AG09309 (cell line): ENCODE measurements at places on chromosomes 1 and 21.

- no peak for DNase-seq
Measured at GRCh38 chr1:246734866-246735265, 10.7 kb downstream of the SCCPDH start.

DNA sequence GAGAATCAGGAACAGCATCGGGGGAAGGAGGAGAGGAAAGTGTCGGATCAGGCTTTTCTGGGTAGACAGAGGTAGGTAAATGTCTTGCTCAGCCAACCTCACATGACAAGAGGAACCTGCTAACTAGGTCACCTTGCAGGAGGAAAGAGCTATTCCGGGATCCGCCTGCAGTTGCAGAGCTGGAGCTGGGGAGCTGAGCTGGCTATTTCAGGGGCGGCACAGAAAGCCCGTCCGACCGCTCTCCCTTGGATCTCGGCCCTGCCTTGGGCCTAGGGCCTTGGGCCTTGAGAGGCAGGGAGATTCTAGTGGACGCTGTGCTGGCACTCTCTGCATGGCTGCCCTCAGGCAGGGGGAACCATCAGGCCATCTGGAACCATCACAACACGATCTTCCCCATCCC lies 56.5 kb upstream of the CTPS1 start:
- DNase-seq, result no peak

DNA sequence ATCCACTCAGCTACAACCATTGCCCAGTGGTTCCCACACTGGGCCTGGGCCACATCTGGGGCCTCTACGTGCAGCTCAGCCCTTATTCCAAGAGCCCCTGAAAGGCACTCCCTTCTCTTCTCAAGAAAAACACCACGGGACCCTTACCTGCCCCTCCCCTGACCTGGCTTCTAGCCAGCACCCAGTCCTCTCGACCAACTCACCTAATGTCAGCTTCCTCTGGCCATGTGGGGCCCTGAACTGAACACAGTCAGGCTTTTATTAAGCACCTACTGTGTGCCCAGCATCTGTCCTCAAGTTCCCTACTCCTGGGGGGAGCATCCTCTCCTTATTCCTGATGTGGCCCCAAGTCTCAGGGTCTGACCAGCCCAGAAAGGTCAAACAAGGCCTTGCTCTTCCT lies 208.4 kb downstream of the MATN1 start:
- no peak for DNase-seq

GRCh38 chr1:10850026-10850425 lies 53.6 kb upstream of the CASZ1 start:
- DNase-seq, result no peak

DNA sequence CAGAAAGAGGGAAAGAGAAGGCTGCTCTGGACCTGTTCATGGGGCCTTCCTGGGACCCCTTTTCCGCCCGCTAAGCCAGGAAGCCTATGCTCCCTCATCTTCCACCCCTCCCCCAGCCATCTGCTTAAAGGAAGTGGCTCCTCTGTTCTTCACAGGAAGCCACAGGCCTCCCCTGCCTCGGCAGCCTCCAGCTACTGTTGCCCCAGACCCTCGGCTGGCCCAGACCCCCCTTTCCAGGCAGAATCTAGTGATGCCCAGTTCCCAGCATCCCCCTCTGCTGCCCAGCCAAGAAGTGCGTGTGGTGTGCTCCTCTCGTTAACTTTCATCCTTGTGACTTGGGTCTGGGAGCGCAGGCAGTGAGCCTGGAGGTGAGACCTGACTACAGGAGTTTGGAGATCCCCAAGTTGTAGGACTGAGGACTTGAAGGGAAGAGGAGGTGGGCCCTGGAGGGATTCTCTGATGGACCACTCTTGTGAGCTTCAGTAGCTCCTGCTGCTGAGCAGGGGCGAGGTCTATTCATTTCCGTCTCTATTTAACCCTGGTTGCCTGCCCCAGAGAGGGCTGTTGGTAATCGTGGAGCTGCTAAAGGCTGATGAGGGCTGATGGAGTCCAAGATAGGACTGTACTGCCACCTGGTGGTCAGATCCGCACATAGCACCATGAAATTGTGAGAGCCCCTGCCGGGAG lies 9.1 kb downstream of the IFI6 start:
- DNase-seq, result no peak

GRCh38 chr1:43569175-43569574 lies 38.5 kb downstream of the PTPRF start:
- DNase-seq, result no peak
